ENCODE measurements at places on chromosomes 4 and X.

GRCh38 chr4:5206016-5206790 lies 154.9 kb downstream of the STK32B start:
- no peak for DNase-seq

DNA sequence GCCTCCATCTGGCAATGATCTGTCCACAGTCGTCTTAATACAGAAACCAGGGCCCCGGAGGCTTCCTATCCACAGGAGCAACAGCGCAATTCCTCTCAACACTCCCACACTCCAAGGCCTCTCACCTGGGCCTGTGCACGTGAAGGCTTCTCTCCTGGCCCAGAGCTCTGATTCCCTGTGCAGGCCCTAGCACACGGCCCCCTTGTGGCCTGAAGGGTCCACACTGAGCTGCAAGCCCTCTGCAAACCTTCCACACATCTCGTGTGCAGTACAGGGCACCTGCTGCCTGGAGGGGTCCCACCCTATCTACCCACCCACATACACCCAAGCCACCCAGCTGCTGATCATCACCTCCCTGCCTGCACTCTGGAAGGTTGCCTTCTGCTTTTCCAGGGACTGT lies 150.1 kb upstream of the NUDT10 start:
- no peak for DNase-seq

- no peak for DNase-seq
Measured at GRCh38 chr4:88690355-88690754, 7.3 kb downstream of the NAP1L5 start.

- no peak for DNase-seq
Measured at GRCh38 chr4:86744570-86744969, 104.6 kb downstream of the SLC10A6 start.

- DNase-seq, result no peak
Measured at GRCh38 chrX:115229337-115230003, 4.4 kb downstream of the LRCH2 start.

DNA sequence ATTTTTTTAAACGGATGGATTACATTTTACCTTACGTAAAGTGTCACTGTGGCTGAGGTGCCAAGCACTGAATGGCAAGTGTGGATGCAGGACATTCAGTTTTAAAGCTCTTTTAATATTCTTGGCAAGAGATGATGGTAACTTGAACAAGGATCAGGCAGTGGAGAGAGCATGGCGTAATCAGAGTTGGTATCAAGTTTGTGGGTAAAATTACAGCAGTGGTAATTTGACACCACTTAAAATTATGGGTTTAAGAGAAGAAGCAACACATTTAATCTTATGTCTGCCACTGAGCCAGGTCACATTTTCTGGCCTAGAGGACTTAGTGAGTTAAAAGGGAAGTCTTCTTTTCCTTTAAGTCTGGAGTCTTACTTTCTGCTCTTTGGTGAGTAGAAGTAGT lies 100.5 kb downstream of the NAA11 start:
- no peak for DNase-seq

DNA sequence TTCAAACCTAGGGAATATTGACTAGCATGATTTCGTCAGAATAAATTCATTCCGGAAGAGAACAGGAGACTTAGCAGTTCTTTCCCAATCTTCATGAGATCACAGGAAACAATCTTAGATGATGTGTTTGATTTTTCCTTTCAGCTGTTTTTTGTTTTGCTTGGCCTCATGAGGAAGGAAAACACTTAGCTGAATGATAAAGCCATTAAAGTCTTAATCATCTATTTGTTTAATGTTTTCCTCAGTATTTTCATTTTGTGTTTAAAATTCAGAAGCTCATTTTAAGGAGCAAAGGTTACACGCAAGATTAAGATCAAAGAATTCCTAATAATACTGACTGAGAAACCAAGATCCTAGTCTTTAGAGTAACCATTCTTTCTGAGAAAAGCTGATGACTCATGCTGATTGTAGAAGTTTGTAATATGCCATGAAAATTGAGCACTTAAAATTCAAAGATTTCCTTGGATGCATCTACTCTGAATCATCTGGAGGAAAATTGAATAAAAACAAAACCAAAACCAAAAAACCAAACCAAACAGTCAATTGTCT lies 15.4 kb upstream of the TBC1D19 start:
- no peak for DNase-seq

- DNase-seq, result no peak
Measured at GRCh38 chr4:159837071-159837470, 734.2 kb downstream of the RAPGEF2 start.

DNA sequence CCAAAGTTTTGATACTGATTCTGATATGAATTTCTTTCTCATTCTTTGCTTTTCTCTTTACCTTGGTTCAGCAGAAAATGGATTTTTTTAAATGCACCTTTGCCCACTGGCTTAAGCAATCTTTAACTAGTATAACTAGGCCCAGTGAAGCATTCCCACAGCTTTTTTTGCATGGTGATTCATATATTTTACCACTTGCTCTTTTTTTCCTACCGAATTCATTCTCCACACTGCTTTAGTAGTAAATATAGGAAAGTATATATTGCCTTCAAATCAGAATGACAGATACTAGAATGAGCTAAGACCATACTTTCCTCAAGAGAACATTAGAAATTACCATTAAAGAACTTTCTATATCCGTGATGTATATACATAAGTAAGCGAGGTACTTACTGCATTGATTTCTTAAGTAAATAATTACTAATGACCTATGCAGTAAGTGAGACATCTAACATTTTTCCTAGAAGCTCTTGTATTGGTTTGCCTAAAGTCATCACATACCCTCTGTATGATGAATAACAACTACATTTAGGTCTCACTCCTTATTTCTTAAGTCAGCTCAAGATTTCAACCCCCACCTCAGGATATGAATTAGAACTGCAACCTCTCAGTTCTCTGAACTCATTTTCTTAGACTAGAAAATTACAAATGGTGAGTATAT lies 44.2 kb downstream of the SLC4A4 start:
- no peak for DNase-seq

GRCh38 chr4:36283912-36284465 lies 2.6 kb downstream of the DTHD1 start:
- DNase-seq, result no peak

GRCh38 chr4:127421437-127421836 lies 211.3 kb upstream of the INTU start:
- DNase-seq, result no peak

DNA sequence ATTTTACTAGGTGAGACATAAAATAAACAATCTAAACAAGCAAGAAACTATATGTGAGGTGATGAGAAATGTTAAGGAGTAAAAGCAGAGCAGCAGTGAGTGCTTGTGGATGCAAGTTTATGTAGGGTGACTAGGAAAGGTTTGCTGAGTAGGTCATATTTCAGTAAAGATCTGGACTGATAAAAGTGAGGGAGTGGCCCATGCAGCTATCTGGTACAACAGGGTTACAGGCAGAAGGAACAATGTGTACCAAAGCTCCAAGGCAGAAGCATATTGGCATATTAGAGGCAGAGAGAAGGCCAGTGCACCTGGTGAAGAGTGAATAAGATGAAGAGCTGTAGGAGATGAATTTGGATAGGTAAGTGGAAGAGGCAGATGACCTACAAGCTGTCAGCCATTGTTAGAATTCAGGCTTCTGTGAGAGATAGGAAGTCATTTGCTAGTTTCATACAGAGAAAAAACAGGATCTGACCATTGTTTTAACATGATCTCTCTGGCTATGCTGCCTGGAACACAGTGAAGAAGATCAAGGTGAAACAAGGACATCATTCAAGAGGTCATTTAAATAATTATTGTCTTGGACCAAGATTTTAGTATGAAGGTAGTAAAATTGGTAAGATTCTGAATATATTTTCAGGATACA lies 274.6 kb downstream of the ANKRD50 start:
- DNase-seq, result no peak

DNA sequence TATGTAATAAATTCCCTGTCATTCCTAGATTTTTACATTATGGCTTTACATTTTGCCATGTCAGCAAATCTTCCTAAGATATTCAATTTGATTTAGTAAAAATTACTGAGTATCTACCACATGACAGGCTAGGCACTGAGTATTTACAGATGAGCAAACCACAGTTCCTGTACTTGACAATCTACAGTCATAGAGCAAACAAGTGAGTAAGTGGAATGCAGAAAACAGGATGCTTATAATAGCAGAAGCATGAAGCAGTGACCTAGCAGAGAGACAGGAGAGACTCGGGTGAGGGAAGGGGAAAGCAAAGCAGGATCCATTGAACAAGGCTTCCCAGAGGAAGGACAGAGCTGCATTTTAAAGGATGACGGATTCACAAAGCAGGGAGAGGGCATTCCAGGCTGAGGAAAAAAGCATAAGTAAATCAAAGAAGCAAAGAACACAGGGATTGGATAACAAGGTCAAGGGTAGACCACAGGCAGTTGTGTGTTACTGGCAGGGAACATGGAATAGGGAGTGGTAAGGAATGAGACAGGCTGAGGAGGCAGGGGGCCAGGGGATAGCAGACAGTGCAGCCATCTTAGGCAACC lies 124.7 kb upstream of the C1QTNF7 start:
- DNase-seq, result no peak

DNA sequence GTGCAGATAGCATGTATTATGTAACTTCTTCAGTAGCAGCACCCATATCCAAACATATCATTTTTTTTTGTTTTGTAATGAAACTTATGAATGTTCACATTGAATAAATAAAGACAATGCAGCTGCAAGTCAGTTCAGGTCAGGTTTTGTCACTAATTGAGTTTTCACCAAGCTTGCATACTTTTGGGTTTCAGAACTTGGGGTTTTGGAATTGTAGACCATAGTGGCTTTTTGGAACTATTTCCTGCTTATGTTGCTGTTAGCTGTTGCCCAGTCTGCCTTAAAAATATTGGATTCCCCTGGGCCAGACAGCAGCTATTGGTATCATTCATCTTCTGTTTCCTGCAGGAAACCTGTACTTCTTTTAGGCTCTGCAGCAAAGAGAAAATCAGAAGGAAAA lies 113.4 kb upstream of the LIMCH1 start:
- DNase-seq, result no peak

- DNase-seq, result peak; percentile 55
Measured at GRCh38 chr4:174580597-174580996, 58.3 kb upstream of the HPGD start.

DNA sequence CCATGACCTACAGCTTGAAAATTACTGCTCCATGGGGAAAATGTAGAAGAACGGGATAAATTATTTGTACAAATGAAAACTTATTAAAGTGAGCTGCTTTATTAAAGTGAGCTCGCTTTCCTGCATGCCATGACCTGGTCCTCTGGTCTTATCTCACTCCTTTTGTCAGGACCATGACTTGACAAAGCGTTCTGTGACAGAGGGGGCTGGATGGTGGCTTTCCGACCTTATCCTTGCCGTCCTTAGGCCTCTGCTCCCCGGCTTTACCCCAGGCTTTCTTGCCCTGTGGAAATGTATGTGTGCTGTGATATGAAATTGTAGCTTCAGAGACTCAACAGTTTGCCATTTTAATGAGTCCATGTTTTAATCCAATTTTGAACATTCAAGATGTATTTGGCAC lies 44.0 kb upstream of the FBXW7 start:
- no peak for DNase-seq

DNA sequence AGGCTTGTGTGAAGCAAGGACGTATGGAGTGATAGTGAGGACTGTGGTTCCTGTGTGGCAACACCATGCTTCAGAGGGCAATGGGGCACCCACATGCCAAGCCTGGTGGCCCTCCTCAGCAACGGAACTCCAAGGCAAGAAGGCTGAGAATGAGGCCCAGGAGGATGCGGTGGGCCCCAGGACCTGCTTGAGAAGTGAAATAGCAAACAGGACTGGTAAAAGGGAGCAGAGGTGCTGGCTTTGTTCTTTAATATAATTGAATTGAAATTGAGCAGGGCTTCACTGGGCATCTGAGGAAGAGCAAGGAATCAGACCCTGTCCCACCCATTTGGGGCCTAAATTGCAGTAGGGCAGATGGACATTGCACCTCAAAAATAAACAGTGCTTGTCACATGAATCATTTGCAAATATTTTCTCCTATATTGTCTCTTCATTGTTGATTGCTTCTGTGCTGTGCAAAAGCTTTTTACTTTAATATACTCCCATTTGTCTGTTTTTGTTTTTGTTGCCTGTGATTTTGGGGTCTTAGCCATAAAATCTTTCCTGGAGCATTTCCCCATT lies 2.3 kb downstream of the TMEM187 start:
- DNase-seq, result no peak

GRCh38 chr4:86118711-86119110 lies 241.1 kb downstream of the MAPK10 start:
- no peak for DNase-seq

GRCh38 chrX:142884881-142885280 lies 140.8 kb upstream of the SPANXN4 start:
- DNase-seq, result no peak

DNA sequence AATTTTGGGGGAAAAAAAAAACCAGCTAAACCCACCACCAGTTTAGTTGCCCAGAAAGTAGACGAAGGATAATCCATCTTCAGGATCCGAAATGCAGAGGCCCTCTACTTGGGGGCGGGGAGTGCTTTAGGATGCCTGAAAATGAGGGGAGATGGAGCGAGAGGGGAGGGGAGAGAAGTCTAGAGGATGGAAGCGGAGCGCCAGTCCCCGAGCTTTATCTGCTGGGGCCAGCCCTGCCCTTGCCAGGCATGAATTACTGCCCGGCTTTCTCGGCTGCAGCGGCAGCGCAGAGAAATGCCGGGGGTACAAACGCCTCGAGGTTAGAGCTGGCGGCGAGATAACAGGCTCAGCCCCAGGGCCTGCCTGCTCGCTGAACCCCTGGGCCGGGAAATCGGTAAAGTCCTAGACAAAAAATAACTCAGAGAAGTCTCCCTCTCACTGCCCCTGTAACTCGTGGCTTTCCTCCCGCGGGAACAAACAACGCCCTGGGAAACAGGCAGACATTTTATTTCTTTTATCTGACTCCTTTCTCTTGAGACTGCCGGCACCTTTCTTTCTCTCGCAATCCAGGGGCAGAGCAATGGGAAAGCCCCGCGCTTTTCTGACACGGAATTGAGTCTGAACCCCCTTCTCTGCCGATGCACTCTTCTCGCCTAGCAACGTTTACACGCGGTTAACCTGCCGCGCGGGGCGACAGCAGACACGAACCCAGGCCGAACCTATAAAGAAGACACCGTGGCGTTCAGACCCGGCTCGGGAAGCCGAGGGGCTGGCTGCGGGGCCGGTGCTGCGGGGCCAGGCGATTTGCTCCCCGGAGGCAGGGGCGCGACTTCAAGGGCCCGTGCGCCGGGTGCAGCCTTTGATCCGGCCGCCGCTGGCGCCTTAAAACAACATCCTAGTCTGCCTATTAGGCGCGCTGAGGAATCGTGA lies 3.1 kb upstream of the MSX1 start:
- no peak for DNase-seq

- DNase-seq, result no peak
Measured at GRCh38 chr4:89682808-89683207, 154.2 kb downstream of the SNCA start.

DNA sequence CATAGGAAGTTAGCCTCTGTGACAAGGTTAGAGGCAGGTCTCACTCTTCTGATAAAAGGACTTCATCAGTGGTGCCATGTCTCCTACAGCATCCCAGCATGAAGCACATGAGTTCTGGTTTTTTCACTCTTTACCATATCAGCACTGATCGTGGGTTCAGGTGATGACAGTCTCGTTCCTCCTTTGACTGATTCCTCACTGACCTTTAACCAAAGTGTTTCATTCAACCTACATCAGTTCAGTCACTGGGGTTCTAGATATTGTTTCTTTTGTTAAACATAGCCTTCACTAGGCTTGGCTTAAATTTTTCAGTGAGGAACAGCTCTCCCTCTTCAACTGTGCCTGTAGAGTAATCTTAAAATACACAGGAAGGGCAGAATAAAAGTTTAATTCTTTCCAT lies 9.6 kb upstream of the MAGEA8 start:
- DNase-seq, result no peak

GRCh38 chr4:150862829-150863228 lies 152.3 kb downstream of the LRBA start:
- DNase-seq, result no peak

- DNase-seq, result peak; percentile 44
Measured at GRCh38 chrX:109890910-109891502, 111.9 kb upstream of the TMEM164 start.
